Myocyte (in vitro differentiated cells): ENCODE measurements at places on chromosomes 16 and 17.
A peak's percentile ranks its signal among the peaks of the same experiment; 100 is the strongest.

DNA sequence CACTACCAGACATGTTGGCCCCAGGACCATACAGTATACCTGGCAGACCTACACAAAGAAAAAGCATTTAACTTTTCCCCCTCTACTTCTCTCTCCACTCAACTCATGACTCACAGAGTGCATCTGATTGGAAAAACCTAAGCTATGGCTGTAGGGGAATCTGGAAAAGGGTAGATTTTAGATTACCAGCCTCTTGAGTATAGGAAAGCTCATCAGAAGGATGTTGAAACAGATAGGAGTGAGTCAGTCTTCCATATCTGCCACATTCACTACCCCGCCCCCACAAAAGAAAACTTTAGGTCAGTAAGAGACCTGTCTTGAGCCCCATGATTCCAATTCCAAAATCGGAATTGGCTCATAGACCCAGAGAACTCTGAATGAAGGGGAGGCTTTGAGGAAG is 12.3 kb downstream of the KRT9 start:
- no peak for DNase-seq

GRCh38 chr17:32882734-32883133 is 5.8 kb upstream of the MYO1D start:
- peak; percentile 31 for DNase-seq

GRCh38 chr17:40560592-40561293 is 4.5 kb downstream of the CCR7 start:
- DNase-seq, result no peak

DNA sequence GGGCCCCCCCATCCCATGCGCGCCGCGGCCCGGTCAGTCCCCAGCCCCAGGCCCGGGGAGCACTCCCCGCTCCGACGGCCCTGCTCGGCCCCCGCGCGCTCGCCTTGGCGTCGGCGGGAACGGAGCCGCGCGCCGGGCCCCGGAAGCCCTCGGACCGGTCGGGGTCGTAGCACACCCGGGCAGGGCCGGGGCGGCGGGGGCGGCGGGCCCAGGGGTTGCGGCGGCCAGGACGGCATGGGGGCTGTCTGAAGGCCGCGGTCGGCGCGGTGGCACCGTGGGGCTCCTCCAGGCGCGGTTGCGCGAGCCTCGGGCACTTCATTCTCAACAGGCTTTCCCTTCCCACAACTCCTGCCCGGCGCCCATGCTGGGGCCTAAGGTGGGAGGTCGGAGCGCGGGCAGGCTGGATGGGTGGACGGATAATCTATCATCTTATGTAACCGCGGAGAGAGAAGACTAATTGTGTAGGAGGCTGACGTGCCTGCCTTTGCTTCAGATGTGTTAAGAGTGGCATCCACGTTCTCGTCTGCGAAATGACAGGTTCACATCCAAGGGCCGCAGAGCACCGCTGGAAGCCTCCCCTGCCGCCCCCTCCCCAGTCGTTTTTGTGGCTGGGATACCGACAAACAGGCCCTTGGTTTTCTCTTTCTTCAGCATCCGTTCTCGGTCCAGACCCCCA is 708 bp downstream of the BAIAP2 start:
- DNase-seq, result no peak

- DNase-seq, result no peak
Measured at GRCh38 chr16:58859958-58860669, 126.0 kb upstream of the GOT2 start.

DNA sequence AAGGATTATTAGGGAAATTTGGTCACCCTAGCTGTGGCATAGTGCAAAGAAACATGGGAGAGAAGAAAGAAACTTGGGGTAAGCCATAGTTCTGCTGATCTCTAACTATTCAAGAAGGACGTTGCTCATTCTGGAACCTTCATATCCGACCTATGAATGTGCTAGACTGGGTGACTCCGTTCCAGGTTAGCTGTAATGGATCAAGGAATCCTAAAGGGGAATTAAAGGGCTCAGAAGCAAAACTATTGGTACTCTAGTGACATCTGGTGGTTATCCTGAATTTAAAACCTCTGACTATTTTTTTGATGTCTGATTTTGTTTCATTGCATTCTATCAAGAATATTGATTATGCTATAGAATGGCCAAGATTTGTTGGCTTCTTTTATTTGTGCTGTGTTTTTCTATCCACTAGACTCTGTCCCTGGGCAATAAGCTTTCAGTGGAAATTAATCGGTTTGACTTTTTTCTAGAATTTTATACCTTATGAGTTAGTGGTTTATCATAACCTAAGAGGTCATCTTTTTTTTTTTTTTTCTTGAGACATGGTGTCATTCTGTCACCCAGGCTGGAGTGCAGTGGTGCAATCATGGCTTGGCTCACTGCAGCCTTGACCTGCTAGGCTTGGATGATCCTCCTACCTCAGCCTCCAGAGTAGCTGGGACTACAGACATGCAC is 19.5 kb downstream of the PCTP start:
- peak; percentile 67 for DNase-seq

DNA sequence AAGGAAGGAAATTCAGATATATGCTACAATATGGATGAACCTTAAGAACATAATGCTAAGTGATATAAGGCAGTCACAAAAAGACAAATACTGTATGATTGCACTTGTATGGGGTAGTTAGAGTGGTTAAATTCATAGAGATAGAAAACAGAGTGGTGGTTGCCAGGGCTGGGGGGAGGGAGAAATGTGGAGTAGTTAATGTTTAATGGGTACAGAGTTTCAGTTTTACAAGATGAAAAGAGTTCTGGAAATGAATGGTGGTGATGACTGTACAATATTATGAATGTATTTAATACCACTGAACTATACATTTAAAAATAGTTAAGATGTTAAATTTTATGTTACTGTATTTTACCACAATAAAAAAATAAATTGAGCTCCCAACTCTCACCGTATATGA is 157.9 kb downstream of the TOX3 start:
- DNase-seq, result no peak

GRCh38 chr16:83802554-83803205 is 5.1 kb upstream of the HSBP1 start:
- no peak for DNase-seq

DNA sequence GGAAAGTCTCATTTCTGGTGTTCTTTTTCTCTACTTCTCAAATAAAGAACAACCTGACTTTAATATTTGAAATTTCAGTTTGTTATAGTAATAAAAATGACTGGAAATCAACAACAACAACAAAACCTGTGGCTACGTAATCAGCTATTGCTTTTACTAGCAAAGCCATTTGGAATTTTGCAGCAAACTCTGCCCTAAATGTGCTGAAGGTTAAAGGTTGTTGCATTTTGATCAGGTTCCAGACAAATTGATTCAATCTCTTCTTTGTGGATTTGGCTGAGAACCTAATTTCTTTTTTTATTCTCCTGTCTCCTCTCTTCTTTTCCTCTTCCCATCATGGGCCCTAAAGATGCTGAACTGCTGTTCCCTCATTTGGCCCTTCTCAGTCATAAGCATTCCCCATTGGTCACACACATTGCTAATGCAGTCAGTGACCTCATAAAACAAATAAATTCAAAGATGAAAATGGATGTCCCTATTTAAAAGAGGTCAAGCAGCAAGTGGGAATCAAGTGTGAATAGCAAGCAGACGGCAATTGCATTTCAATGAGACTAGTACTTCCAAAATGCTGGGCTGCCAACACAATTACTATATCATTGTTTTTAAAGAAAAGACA is 795.1 kb upstream of the CDH8 start:
- DNase-seq, result no peak

- DNase-seq, result no peak
Measured at GRCh38 chr17:80473701-80474100, 2.7 kb downstream of the NPTX1 start.

DNA sequence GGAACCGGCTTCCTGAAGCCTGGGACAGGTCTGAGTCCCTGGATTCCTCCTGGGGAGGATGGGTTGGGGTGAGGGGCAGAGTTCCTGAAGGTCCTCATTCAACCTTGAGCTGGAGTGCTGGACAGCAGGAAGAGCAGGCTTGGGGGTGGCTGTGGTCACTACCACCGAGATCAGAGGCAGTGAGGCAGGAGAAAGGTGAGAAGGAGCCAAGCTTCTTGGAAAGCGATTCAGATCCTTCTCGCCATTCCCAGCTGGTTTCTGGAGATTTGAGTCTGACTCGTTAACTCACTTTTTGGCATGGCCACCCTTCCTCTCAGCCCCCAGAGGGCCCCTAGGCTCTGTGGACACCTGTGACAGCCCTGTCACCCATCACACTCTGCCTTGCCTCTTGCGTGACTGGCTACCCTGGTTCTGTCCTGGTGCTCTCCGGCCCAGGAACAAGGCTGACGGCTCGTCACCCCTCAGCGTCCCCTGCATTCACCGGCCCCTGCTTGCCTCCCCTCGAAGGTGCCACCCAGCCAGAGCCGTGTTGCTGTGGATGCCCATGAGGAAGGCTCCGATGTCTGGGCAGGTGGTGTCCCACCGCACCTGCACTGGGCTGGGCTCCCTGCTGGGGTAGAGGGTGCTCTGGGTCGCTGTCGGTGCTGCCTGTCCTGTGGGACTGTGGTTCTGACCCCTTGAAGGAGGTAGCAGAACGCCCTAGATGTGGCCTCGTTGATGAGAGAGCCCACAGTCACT is 9.7 kb upstream of the TIMP2 start:
- peak; percentile 61 for DNase-seq

- peak; percentile 32 for DNase-seq
Measured at GRCh38 chr16:73365016-73365551, 317.2 kb upstream of the ZFHX3 start.

DNA sequence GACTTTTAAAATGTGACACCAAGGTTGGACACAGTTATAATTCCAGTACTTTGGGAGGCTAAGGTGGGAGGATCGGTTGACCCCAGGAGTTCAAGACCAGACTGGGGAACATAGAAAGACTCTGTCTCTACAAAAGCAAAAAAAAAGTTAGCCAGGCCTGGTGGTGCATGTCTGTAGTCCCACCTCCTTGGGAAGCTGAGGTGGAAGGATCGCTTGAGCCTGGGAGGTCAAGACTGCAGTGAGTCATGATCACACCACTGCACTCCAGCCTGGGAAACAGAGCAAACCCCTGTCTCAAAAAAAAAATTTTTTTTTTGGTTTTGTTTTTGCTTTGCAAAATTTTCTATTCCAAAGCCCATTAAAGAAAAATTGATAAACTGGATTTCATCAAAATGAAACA is 281.4 kb downstream of the BCAS3 start:
- peak; percentile 22 for DNase-seq

- no peak for DNase-seq
Measured at GRCh38 chr16:14146445-14146844, 75.3 kb downstream of the MRTFB start.

GRCh38 chr17:29650396-29650795 is 27.7 kb upstream of the CORO6 start:
- DNase-seq, result no peak

DNA sequence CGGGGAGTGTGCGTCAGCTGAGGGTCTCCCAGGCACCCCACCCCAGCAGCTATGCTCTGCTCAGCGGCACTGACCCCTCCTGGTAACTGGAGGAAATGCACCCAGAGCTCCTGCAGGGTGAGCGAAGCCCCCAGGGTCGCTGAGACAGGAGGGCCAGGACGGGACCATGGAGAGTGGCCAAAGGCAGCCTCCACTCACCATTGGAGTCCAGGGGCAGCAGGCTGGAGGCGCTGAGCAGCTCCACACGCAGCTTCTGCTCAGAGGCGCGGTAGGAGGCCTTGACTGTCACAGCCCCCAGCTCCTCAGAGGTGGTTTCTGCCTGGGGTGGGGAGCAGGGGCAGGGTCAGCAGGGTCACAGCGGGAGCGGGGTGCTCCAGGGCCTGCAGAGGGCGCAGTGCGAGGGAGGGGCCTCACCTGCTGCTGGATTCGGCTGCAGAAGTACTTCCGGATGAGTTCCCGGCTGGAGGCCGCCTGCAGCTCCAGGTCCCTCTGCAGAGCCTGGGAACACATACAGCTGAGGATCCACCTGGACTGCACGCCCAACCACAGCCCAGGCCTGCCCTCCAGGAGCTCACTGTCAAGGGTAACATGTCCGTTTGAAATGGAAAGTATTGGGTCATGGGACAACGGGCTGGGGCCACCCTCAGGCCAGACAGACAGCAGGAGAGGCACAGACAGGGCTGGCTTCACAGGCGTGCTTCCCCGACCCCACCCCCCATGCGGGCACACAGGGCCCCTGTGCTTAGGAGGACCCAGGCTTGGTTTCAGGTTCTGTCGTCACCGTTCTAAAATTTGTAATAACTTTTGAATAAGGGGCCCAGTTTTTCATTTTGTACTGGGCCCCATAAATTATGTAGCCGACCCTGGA is 13.8 kb downstream of the UNC13D start:
- DNase-seq, result no peak

DNA sequence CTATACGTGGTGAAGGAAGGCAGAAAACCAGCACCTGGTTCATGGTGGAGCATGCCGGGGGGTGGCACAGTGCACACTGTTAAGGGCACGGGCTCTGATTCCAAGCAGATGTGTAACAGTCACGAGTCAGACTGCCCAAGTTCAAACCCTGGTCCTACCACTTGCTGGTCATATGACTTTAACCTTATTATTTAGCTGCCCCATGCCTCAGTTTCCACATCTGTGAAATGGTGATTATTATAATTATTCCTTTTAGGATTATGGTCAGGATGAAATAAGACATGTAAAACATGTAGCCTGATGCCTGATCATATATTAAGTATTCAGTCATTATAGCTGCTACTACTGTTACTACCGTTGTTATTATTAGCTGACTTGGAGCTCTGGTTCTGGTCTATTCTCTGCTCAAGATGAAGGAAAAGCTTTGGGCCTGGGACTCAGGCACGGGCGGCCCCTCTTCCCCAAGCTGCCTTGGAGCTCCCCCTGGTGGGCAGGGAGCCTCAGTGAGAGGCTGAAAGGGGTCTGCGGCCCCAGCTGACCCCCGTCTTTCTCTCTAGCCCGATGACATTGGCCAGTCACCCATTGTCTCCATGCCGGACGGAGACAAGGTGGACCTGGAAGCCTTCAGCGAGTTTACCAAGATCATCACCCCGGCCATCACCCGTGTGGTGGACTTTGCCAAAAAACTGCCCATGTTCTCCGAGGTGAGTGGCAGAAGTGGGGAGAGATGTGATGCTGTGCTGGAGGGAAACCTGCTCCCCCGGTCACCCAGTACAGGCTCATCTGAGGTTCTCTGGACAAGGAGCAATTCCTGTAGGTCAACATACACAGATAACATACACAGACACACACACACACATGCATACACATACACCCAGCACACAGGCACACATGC is 14.0 kb downstream of the NR1D1 start:
- peak; percentile 65 for DNase-seq

DNA sequence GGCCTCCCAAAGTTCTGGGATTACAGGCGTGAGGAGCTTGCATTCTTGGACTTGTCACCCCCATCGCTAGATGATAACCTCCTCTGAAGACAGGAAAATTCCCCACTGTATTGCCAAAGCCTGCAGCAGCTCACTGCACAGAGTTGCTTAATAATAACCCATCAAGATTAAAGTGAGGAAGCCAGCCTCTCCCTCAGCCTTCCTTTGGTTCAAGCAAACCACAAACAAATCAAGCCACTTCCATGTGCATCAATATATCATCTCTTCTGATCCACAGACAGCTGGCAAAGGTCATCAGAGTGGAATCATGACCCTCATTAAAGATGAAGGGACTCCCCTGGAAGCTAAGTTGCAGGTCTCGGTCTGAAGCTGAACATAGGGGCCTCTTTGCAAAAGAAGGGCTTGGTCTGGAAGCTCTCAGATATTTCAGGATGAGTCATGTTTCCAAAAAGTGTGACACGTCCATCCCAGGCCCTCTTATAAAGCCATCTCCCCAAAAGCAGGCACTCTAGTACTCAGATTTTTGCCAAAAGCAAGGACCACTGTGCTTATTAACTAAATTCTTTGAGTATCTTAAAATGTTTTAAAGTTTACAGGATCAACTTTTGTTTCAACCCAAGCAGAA is 4.8 kb downstream of the EMP2 start:
- peak; percentile 81 for DNase-seq
